ENCODE measurements at places on chromosomes 6 and 20. TPM values are rescaled to one million over a fixed set of nuclear protein-coding genes. Genes with fewer than 3 reads are reported as not detected.

DNA sequence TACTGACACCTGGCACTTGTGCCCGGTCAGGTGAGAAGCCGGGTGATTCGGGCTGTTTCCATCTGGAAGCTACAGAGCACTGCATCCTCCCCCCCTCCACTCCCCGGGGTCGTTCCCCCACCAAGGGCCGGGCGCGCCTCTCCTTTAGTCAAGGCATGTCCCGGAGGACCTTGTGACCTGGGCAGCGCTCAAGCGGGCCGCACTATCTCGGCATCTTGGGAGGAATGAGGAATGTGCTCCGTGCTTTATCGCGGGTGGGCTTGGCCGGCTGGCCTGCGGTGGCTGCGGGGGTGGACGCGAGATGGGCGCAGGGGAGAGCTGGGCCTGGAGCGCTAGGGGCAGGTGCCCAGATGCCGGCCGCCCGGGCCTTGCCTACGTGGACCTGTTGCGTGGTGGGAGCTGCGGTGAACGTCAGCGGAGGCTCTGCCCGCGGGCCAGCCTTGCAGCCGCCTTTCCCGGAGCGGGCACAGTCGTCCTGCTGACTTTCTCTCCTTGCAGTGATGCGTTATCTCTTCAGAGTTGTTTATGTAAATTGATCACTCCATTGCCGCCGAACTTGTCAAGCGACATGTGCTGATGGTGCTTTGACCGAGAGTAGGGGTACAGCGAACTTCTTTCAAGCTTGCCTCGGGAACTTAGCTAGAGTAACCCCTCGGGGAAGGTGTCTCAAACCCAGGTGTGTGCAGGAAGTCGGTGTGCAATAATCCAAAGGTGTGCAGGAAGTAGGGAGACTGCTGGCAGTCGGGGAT, 1.1 kb downstream of the LRRC1 start:
- DNase-seq, result no peak

DNA sequence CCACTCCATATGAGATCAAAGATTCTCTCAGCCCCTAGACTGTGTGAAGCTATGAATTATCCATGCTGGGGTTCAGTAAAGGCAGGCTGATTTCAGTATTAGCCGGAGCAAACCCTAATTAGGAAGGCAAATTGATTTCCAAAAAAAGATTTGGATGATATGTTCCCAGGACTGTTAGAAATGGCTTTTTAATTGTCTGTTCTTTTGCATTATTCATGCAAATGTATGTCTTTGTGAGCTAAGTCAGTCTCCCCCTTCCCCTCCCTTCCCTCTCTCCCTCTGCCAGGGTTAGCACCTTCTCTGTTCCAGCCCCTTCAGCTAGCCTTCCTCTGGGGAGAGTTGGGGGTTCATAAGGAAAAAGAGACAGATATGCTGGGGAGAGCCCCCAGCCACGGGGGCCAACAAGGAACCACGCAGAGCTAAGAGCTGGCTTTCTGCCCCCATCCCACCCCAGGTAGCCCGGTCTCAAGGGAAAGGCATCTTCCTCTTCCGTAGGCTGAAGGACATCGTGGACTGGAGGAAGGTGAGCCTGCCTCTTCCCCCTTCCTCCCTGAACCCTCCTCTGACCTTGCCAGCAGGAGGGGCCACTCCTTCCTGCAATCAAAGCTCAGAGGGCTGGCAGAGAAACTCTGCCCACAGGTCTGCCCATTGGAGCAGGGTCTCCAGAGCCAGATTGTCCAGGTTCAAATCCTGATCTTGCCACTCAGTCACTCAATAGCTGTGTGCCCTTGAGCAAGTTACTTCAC, 32.3 kb downstream of the PDRG1 start:
- no peak for DNase-seq

DNA sequence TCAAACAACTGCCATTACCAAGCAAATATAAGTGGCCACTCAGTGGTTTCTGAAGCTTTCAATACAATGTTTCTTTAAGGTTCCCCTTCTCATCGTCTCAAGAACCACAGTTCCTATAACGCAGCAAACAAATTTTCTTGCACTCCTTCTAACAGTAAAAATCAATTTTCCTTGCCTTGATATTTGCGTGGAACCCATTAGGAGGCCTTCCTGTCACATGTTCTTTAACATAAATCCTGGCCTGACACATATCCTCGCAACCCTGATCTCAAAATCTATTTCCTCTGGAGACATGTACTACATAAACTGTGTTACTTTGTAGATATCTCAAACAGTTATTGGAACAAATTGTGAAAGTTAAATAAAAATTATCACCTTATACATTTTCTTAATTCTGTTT, 65.9 kb upstream of the MANEA start:
- DNase-seq, result no peak

GRCh38 chr6:166516251-166516884, 70.1 kb downstream of the RAMACL start:
- no peak for DNase-seq

DNA sequence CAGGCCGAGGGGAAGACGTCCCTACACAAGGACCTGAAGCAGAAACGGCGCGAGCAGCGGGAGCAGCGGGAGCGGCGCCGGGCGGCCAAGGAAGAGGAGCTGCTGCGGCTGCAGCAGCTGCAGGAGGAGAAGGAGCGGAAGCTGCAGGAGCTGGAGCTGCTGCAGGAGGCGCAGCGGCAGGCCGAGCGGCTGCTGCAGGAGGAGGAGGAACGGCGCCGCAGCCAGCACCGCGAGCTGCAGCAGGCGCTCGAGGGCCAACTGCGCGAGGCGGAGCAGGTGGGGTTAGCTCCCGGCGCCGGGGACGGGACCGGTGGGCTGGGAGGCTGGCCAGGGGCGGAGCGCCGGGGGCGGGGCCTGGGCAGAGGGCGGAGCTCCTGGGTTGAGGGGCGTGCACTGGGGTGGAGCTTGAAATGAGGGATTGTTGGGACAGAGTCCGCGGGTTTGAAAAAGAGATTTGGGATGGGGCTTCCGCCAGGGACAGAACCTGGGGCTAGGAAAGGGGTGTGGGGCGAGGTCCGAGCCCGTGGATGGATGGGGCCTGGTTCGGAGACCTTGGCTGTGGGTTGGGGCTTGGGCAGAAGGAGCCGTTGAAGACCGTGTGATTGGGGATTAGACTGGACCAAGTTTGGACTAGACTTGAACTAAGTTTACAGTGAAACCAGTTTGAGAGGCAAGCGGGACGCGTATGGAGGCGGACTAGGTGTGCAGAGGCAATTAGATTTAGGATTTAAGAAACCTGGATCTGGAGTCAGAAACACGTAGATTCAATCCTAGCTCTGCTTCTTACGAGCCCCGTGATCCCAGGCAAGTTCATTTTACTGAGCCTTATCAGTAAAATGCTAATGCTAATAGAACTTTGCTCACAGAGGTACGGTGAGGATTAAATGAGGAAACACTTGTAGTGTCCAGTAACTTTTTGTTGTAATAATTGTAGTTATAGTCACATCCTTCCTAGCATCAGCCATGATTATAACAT, 20.9 kb downstream of the DEF6 start:
- peak; percentile 55 for DNase-seq

GRCh38 chr6:23003671-23004467, 434.5 kb downstream of the HDGFL1 start:
- DNase-seq, result peak; percentile 4

DNA sequence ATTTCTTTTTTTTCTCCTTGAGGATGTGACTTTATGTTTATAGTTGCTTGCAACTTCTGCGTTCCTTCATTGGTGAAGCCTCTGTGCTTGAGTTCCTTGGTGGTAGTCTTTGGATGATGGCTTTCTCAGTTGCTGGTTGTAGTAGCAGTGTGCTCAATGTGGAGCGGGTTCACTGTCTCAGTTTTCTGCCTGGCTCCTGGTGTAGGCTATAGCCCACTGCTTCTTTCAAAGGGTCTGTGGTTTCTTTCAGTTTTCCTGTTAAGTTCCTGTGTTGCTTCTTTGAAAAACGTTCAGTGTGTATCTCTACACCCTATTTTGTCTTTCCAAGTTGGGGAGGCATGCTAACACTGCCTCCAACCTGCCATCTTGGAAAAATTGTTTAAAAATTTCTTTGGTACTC, 33.9 kb upstream of the ZBTB24 start:
- DNase-seq, result no peak

GRCh38 chr20:19710336-19711120, 47.5 kb upstream of the RIN2 start:
- peak; percentile 13 for DNase-seq

DNA sequence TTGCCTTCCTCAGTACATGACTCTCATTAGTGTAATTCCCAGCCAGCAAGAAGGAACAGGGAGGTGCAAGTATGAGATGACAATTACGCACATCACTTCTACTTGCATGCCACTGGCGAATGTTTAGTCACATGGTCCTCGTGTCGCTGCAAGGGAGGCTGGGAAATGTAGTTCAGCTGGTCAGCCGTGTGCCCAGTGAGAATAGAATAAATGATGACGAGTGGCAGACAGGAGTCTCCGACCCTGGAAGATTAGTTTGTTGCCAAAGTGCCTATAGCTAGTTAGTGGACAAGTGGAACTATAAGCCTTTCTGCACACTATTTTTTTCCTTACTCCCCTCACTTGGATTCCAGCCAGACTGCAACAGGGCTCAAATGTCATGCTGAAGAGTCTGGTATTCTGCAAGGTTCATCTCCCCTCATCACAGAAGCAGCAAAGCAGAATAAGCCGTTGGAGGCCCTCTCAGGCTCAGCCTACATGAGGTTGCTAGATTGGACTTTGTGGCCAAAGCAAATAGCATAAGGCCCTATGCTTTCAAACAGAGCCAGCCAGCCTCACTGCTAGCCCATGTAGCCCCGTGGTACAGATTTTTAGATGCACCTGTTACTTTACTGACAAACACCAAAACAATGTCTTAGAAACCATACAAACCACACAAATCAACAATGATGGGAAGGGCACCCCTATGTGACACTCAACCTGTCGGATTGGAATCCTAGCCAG, 9.7 kb downstream of the LINC00237 start:
- DNase-seq, result no peak

The HLA-DMA gene
- 1.9 TPM for total RNA-seq

The JAG1 gene
- 51.0 TPM for total RNA-seq
